Fibroblast of the aortic adventitia (primary cell): ENCODE measurements at places on chromosomes 7 and 10. TPM values are rescaled to one million over a fixed set of nuclear protein-coding genes. Genes with fewer than 3 reads are reported as not detected.
A peak's percentile ranks its signal among the peaks of the same experiment; 100 is the strongest.

Gene ANKRD7
- total RNA-seq = 1.4 and 3.9 TPM in 2 replicates

Gene OR2A12
- total RNA-seq = not detected in 2 replicates

Gene EPO
- not detected in 2 replicates for total RNA-seq

Gene ZEB1
- 153 and 228 TPM in 2 replicates for total RNA-seq

Gene TRPV6
- 0.08 TPM in 1 of 2 replicates, not detected in the other for total RNA-seq

Gene LEP
- total RNA-seq = under 0.01 TPM in 1 of 2 replicates, not detected in the other

Gene ANTXRL
- total RNA-seq = not detected in 2 replicates

Gene CPA4
- total RNA-seq = 7.7 and 29.6 TPM in 2 replicates

Gene EN2
- total RNA-seq = under 0.01 TPM in 1 of 2 replicates, not detected in the other

Gene ZNF503
- total RNA-seq = 21.7 and 29.8 TPM in 2 replicates

Gene HTR7
- 0.25 and 4.6 TPM in 2 replicates for total RNA-seq

Gene PLAU
- total RNA-seq = 21.6 and 24.9 TPM in 2 replicates

DNA sequence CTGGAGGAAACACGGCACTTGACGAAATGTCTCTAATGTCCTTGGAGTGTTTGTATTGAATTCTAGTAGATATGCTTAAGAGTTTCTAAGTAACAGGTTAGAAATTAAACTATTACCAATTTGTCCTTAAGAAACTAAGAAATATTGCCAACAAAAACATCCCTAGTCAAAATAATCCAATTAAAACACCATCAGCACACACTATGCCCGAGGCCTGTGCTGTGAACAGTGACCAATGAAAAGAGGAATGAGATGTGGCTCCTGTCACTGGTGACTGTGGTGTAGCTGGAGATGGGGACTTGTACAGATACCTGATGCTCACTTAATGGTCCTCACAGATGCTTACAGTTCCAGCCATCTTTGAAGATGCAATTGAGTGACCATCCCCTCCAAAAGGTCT is 651.1 kb downstream of the SORCS3 start:
- no peak for DNase-seq

DNA sequence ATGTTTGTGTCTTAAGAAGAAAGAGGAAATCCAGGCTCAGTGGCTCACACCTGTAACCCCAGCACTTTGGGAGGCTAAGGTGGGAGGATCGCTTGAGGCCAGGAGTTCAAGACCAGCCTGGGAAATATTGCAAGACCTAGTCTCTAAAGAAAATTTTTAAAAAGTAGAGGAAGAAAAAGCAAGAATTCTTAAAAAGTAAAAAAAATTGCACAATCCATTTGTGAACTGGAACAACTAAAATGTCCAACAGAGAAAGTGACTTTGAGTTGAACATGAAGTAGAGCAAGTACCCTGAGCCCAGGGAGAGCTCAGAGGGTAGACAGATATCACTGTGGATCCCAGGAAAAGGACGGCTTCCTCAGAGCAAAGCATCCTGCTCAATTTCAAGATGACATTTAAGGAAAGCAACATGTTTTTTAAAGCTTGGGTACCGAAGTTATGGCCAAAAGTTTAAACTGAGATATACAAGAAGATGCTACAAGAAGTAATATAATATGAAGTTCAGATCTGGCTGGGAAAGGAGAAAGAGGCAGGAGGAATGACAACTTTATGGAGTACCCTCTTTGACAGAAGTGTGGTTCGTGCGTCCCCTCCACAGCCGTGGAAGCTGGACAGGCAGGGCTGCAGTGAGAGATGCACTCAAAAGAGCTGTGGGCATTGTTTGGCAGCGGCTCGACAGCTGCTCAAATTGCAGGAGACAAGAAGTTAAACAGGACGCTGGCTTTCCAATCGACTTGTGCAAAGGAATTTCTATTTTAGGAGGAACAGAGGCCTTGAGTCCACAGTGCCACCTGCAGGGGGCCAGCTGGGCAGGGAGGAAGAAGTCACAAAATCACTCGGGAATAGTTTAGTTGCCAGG is 201.3 kb downstream of the JCAD start:
- DNase-seq = peak; percentile 76

DNA sequence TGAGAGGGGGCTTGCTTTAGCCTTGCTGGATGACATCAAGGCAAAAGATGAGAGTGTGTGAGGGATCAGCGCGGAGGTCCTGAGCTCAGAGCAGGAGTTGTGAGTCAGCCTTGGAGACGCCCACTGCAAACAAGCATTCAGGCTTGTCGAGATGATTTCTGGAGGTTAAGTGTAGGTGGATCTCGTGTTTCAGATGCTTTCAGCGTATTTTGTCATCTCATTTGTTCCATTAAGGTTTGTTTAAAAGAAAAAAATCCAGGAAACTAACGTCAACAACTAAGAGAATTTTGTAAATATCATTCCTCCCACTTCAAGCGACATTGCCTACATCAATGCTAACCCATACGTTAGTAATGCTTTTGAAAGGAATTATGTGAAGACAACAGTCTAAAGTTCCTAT is 715.4 kb upstream of the NRP1 start:
- no peak for DNase-seq

DNA sequence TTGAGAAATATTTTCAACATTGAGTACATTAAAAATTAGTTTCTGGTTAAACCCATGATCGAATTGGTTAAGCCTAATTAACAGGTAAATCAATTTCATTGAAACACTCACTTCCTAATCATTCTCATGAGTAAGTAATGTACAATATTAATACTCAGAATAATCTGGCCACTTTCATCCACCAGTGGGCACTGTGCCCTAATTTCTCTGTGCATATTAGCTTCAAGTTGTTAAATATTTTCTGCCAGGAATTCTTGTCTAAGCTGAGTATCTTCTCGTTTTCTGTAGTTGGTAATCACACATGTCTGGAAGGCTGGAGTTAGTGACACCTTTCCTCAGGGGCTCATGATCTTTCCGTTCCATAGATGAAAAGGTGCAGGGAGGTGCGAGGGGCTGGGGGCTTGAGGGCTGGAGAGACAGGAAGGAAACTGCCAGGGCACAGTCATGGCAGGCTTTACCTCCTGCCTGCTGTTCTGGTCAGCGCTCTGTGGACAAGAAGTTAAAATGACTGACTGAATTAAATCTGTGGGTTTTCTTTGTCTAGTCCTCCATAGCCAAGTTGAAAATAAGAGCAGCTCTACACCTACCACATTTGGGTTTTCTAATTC is 71.9 kb downstream of the WIPF3 start:
- peak; percentile 55 for DNase-seq

DNA sequence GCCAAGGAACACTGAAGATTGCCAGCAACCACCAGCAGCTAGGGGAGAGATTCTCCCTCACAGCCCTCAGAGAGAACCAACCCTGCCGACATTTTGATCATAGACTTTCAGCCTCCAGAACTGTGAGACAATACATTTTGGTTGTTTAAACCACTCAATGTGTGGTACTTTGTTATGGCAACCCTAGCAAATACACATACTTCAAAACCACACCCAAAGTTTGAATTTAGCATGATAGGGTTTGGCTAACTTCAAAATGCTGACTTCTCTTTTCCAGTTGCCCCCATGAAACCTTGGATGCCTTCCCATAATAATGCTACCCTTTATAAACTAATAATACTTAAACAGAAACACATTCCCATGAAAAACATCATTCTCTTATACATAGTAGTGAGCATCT is 149.8 kb downstream of the DGKI start:
- no peak for DNase-seq

GRCh38 chr7:108086546-108086945 is 43.6 kb downstream of the LAMB4 start:
- DNase-seq = no peak

- no peak for DNase-seq
Measured at GRCh38 chr7:145168427-145168826, 332.6 kb upstream of the TPK1 start.

GRCh38 chr7:149732111-149732561 is 41.3 kb downstream of the ZNF467 start:
- DNase-seq = no peak

- no peak for DNase-seq
Measured at GRCh38 chr7:65338346-65338745, 35.3 kb upstream of the ZNF92 start.

- no peak for DNase-seq
Measured at GRCh38 chr10:110502072-110502845, 4.6 kb downstream of the DUSP5 start.

- DNase-seq = no peak
Measured at GRCh38 chr10:61887772-61888171, 13.7 kb upstream of the ARID5B start.

- peak; percentile 4 for DNase-seq
Measured at GRCh38 chr10:60732807-60733516, 45.3 kb upstream of the CDK1 start.

GRCh38 chr7:17070231-17070708 is 188.5 kb upstream of the AGR3 start:
- peak; percentile 25 for DNase-seq

DNA sequence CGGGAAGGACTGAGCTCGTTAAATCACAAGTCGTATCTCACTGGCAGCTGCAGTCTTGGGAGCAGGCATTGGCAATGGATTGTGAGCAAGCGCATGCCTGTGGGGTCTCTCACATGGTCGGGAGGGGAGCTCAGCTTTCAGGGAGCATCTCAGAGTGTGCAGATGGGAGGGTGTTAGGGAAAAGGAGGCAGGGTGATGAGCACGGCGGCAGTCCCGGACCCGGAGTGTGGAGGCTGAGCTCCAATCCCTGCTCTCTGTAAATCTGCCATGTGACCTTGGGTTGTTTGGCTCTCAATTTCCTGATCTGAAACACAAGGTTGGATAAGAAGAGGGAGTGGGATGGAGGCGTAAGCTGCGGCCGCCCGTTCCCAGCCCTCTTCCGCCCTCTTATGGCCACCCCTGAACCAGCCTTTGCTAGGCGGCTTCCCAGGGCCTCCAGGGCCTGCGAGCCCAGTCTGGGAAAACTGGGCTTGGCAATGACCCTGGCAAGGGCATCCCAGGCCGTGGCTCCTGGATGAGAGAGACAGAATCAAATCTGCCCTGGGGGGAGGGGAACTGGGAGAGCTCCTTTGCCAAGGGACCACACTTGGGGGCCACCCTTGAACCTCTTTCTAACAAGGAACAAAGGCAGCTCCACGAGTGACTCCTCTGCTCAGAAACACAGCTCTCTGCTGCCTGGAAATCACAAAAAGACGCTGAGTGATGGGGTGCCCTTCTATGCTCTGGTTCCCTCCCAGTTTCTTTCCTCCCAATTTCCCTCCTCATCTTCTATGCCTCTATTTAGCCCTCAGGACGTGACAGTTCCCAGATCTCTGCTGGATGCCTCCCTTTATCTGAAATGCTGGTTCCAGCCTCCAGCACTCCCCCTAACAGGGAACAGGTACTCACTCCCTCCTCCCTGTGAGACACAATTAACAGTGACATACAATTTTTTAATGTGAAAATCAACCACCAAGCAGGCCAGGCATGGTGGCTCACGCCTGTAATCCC is 41.7 kb upstream of the LOXL4 start:
- DNase-seq = peak; percentile 88

- peak; percentile 96 for DNase-seq
Measured at GRCh38 chr10:43888586-43888985, 239.9 kb upstream of the ZNF32 start.

DNA sequence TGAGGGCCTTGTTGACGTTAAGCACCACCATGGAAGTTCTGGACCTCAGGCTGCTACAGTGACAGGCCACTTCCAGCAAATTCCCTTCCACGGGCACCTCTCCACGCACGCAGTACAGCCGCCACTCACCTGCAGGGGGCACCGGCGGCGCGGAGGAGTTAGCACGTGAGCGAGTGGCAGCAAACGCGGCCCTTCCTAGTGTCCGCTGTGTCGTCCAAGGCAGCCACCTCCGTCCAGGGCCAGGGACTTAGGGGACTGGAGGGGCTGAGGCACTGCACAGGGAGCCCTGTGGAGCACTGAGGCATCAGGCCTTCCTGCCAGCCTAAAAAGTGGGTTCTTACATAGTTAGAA is 164.4 kb downstream of the SVIL start:
- DNase-seq = no peak

DNA sequence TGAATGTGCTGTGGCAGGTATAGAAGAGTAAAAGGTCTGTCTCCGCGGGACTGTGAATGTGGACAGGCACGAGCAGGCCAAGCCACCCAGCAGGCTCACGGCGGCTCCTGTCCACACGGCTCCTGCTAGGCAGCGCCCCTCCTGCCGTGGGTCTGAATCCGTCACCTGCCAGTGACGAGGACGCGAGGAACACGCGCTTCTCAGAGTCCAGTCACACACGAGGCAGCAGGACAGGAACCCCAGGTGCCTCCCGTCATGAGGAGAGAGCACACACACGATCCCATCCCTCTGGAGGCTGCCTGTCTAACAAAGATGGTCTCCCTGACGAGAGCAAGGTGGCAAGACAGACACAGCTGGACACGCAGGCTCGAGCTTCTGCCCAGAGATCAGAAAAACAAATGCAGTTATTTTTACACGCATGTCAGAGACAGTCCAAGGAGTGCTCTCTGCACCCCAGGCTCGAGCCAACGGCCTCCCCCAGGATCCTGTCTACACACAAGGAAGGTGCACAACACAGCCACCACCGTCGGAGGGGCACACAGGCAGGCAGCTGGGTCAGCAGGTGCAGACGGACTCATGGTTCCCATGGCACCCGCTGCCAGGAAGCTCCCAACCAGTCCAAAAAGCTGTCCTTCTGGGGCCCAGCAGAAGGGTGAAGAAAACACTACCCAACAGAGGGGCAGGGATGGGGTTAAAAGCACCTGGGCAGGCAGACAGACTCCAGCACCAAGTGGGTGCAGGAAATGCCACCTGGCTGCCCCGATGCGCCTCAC is 103.2 kb downstream of the MAD1L1 start:
- no peak for DNase-seq

DNA sequence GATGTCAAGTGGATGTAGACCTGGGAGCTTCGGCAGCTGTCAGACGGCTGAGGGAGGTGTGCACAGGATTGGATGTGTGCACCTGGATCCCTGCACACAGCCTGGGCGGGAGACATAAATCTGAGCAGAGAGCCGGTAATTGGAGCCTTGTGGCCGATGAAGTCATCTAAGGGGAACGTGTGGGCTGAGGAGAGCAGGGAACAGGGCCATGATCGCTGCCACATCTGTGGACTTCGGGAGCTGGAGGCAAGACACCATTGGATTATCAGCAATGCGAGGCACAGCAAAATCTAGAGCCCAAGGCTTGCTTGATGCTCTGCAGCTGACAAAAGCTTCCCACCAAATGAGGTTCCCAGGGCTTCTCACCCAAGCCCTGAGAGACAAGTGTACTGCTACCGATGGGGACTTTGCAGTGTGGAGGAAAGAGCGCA is 147.7 kb downstream of the PTPN20 start:
- DNase-seq = no peak

- DNase-seq = peak; percentile 32
Measured at GRCh38 chr7:54802841-54803240, 43.8 kb upstream of the SEC61G start.

DNA sequence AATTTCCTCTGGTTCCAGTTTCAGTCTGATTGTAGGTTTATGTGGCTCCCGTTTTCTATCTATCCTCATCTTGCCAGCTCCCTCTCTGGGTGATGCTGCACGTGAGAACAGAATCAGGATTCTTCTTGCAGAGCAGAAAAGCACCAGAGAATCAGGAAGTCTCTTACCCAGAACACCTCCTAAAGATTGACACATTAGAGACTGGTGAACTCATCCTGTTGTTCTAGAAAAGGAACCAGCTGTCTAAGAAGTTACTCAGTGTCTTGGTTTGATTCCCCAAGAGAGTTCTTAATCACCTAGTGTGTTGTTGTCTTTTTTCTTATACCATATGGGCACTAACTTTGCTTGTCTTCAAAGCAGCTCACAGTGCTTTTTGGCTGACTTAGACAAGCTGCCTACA is 152.4 kb downstream of the DGKI start:
- no peak for DNase-seq
